Esophagus muscularis mucosa (tissue), 4 donors: ENCODE measurements at places on chromosomes 6 and 20. TPM values are rescaled to one million over a fixed set of nuclear protein-coding genes. Genes with fewer than 3 reads are reported as not detected.

The GNAS gene
- total RNA-seq, result 717 TPM

The COX4I2 gene
- 7.2 TPM for total RNA-seq

The CST2 gene
- 0.45 TPM for total RNA-seq

The KCNS1 gene
- not detected for total RNA-seq

The LCA5 gene
- 5.2 TPM for total RNA-seq

The GSTA3 gene
- not detected for total RNA-seq

The UBD gene
- not detected for total RNA-seq

DNA sequence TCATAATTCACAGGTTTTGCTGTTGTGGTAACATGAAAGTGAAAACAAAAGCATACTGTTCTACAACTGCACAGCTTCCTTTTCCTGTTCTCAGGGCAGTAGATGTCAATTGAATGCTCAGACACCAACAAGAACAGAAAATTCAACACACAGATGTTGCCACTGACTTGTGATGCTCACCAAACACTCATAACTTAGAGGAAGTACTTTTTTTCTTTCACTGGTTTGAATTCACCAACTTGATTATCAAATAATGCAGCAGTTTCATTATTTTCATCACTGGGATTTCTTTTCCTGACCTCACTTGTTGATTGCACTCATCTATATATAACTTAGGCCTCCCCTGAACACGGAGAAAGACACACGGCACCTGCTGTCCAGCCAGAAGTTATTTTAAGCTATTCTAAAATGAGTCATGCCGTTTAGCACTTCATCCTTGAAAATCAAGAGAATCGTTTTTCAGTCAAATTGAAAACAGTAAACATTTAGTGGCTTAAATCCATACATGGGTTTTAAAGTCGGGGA is 949 bp downstream of the TXLNB start:
- H3K4me1 ChIP-seq, result peaks cover 45% of the 10 kb centered on the region
- H3K4me3 ChIP-seq, result peak overlapping the region; percentile 41
- no peak for DNase-seq
- H3K36me3 ChIP-seq, result no peaks in the 10 kb centered on the region

- no peak overlapping the region for H3K4me3 ChIP-seq
- no peaks in the 10 kb centered on the region for H3K4me1 ChIP-seq
- no peaks in the 10 kb centered on the region for H3K36me3 ChIP-seq
- DNase-seq, result no peak
- no peak overlapping the region for H3K27ac ChIP-seq
Observed at GRCh38 chr6:71621918-71622519, 264.3 kb upstream of the RIMS1 start.

GRCh38 chr6:14763139-14763538 is 482.7 kb upstream of the JARID2 start:
- DNase-seq, result no peak
- no peaks in the 10 kb centered on the region for H3K36me3 ChIP-seq
- H3K4me3 ChIP-seq, result no peak overlapping the region
- no peaks in the 10 kb centered on the region for H3K4me1 ChIP-seq

GRCh38 chr6:140594806-140595128 is 1220.3 kb upstream of the CITED2 start:
- H3K36me3 ChIP-seq, result no peaks in the 10 kb centered on the region
- no peaks in the 10 kb centered on the region for H3K4me1 ChIP-seq
- DNase-seq, result no peak
- H3K27ac ChIP-seq, result no peak overlapping the region
- H3K4me3 ChIP-seq, result no peak overlapping the region
- no peaks in the 10 kb centered on the region for H3K27me3 ChIP-seq

DNA sequence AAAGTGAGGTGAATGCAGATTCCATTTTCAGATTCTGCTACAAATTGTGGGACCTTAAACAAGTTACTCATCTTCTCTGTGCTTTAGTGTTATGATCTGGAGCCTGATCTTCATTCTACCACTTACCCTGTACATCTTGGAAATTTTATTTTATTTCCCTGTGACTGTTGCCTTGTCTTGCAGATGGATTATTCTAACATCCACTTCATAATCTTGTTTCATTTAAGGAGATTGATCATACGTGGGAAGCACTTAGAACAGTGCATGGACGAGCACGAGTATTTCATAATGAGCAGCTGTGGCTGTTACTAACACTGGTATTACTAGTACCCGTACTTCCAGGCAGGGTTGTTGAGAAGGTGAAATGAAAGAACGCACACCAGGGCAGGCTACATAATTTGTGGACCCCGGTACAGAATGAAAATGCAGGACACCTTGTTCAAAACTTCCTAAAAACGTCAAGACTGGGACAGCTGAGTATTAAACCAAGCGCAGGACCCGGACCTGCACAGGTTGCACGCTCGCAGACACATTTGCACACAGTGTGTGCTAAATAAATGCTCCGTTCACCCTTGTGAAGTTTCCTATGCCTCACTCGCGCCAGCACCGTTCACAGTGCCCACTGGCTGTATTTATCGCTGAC is 535 bp upstream of the CCDC170 start:
- peak overlapping the region; percentile 12 for H3K27ac ChIP-seq
- H3K27me3 ChIP-seq, result no peaks in the 10 kb centered on the region
- peak overlapping the region; percentile 72 for H3K4me3 ChIP-seq
- H3K36me3 ChIP-seq, result no peaks in the 10 kb centered on the region
- DNase-seq, result no peak

DNA sequence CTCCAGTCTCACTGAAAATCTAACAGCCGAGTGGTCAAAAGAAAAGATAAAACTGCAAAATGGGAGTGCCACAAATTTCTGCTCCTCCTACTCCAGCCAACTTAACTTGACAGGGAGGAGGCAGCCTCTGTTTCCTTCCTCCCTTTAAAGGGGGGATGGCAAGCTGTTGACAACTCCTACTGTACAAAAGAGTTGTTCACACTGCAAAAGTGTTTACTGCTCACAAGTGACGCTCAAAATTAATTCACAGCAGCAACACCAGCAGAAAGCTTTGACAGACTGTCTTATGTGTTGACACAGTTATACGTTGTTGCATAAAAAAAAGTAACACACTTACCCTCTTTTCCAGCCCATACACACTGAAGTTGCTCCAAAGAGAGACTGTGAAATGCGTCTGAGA is 169.8 kb downstream of the BACH2 start:
- H3K36me3 ChIP-seq, result no peaks in the 10 kb centered on the region
- no peak overlapping the region for H3K4me3 ChIP-seq
- no peaks in the 10 kb centered on the region for H3K27me3 ChIP-seq
- H3K27ac ChIP-seq, result no peak overlapping the region

DNA sequence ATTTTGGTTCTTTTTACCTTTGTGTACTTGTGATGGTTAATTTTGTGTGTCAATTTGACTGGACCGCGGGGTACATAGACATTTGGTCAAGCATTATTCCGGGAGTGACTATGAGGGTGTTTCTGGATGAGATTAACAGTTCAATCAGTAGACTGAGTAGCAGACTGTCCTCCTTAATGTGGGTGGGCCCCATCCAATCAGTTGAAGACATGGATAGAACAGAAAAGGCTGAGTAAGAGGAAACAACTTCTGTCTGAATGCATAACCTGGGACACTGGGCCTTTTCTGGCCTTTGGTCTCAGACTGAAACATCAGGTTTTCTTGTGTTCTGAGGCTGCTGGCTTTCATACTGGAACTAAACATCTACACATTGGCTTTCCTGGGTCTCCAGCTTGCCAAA is 303.5 kb upstream of the RUNX2 start:
- no peak overlapping the region for H3K4me3 ChIP-seq
- H3K27ac ChIP-seq, result no peak overlapping the region
- DNase-seq, result no peak
- no peaks in the 10 kb centered on the region for H3K36me3 ChIP-seq

- DNase-seq, result no peak
- no peak overlapping the region for H3K27ac ChIP-seq
- no peaks in the 10 kb centered on the region for H3K27me3 ChIP-seq
- H3K36me3 ChIP-seq, result no peaks in the 10 kb centered on the region
Observed at GRCh38 chr6:70028246-70028645, 161.9 kb downstream of the COL19A1 start.

GRCh38 chr20:43271980-43272379 is 82.3 kb upstream of the PTPRT start:
- DNase-seq, result no peak
- no peaks in the 10 kb centered on the region for H3K4me1 ChIP-seq
- no peaks in the 10 kb centered on the region for H3K27me3 ChIP-seq
- no peaks in the 10 kb centered on the region for H3K36me3 ChIP-seq
- H3K4me3 ChIP-seq, result no peak overlapping the region

GRCh38 chr6:79421001-79421411 is 116.2 kb downstream of the LCA5 start:
- H3K36me3 ChIP-seq, result no peaks in the 10 kb centered on the region
- peaks cover 16% of the 10 kb centered on the region for H3K4me1 ChIP-seq
- no peaks in the 10 kb centered on the region for H3K27me3 ChIP-seq
- H3K4me3 ChIP-seq, result no peak overlapping the region
- no peak overlapping the region for H3K27ac ChIP-seq

DNA sequence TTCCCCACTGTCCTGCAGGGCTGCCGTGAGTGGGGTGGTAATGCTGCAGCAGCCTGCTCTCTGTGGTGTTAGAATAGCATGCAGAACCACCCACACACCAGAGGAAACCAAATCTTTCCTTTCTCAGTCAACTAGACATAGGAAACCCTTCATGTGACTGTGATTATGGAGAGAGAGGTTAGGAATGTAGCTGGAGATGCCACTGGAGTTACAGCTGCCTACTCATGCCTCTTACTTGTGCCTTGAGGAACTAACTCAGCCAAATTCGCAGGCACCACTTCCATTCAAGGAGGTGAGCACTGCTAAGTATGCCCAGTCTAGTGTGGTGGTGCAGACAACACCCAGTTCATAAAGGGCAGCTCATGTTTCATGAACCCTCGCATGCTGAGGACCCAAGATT is 27.4 kb downstream of the MUC22 start:
- no peak for DNase-seq
- H3K36me3 ChIP-seq, result no peaks in the 10 kb centered on the region
- H3K4me1 ChIP-seq, result no peaks in the 10 kb centered on the region
- no peak overlapping the region for H3K27ac ChIP-seq

- no peaks in the 10 kb centered on the region for H3K36me3 ChIP-seq
- no peak overlapping the region for H3K4me3 ChIP-seq
- no peaks in the 10 kb centered on the region for H3K27me3 ChIP-seq
- no peak for DNase-seq
- peak overlapping the region; percentile 68 for H3K27ac ChIP-seq
- peaks cover 24% of the 10 kb centered on the region for H3K4me1 ChIP-seq
Observed at GRCh38 chr20:50762045-50762422, 30.7 kb downstream of the PARD6B start.

DNA sequence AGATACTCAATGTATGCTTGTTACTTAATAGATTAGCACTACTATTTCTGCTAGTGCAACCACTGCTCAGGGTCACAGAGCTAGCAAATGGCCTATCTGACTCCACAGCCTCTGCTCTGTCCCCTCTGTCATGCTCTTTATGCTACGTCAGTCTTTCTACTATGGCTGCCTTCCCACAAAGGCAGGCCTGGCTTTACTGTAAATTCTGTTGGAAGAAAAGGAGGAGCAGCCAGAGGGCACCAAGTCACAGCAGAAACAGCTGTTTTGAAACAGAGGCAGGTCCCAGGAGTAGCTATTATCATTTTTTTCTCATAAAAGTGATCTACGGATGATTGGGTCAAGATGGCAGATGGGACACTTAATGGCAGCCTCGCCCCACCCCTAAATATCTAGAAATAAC is 10.0 kb upstream of the ELMO2 start:
- peak; percentile 45 for DNase-seq
- H3K4me1 ChIP-seq, result no peaks in the 10 kb centered on the region
- no peak overlapping the region for H3K4me3 ChIP-seq
- H3K27me3 ChIP-seq, result no peaks in the 10 kb centered on the region

DNA sequence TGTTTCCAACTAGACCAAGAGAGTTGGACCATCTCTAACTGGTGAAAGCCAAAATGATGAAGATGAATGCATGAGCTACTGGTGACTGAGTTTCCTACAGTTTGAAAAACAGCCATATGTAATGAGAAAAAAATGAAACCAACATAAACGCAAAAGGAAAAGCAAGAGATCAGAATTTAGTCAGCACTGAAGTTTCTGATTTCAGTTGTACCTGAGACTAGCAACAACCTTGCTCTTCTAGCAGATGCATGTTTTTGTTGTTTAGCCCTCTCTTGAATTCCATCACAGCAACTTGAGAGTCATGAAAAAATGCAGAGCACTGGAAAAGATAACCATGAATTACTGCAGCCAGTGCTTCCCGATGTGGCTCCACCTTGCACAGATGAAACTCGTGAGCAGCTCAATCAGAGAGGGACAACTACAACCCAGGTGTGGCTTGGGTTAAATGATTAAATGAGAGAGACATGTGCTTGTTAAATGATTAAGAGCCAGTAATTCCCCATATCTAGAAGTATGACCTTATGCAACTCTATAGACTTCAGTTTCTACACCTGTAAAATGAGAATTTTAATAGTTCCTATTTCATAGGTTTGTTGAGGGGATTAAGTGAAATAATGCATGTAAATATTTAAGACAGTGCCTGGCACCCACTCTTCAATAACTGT is 104.8 kb downstream of the ELOVL4 start:
- H3K27me3 ChIP-seq, result no peaks in the 10 kb centered on the region
- H3K36me3 ChIP-seq, result no peaks in the 10 kb centered on the region
- H3K4me3 ChIP-seq, result no peak overlapping the region
- no peak overlapping the region for H3K27ac ChIP-seq

- no peak for DNase-seq
- H3K27me3 ChIP-seq, result no peaks in the 10 kb centered on the region
- H3K4me3 ChIP-seq, result no peak overlapping the region
- no peak overlapping the region for H3K27ac ChIP-seq
- H3K36me3 ChIP-seq, result no peaks in the 10 kb centered on the region
- peaks cover 6% of the 10 kb centered on the region for H3K4me1 ChIP-seq
Observed at GRCh38 chr6:144595266-144595665, 310.1 kb downstream of the UTRN start.

- no peaks in the 10 kb centered on the region for H3K36me3 ChIP-seq
- H3K27ac ChIP-seq, result no peak overlapping the region
- H3K4me1 ChIP-seq, result peaks cover 3% of the 10 kb centered on the region
- no peak for DNase-seq
- peaks cover 6% of the 10 kb centered on the region for H3K27me3 ChIP-seq
- H3K4me3 ChIP-seq, result no peak overlapping the region
Observed at GRCh38 chr20:58141496-58141895, 87.0 kb downstream of the ANKRD60 start.

GRCh38 chr6:77299931-77300330 is 163.4 kb downstream of the HTR1B start:
- no peaks in the 10 kb centered on the region for H3K36me3 ChIP-seq
- H3K27me3 ChIP-seq, result no peaks in the 10 kb centered on the region
- no peak for DNase-seq
- H3K4me1 ChIP-seq, result no peaks in the 10 kb centered on the region
- no peak overlapping the region for H3K4me3 ChIP-seq
